ENCODE measurements at places on chromosomes 13 and 19.
A peak's percentile ranks its signal among the peaks of the same experiment; 100 is the strongest.

GRCh38 chr13:50322006-50322405, 306.8 kb downstream of the KCNRG start:
- DNase-seq = no peak

DNA sequence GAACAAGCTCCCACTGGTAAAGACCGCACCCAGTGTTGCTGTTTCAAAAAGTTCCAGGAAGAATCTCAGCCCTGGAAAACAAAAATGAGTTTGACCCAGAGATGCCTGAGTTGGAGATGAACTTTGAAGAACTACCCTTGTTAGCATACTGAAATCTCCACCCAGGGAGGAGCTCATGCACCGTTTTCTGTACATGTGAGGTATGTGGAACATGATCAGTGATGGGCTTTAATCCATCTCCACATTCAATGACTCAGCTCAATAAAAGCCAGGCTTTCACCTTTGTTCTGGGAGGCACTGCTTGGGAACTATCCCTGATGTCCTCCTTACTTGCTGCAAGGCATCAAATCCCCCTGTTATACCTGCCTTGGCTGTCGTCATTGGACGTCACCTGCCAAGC, 279.9 kb downstream of the UQCRFS1 start:
- no peak for DNase-seq

DNA sequence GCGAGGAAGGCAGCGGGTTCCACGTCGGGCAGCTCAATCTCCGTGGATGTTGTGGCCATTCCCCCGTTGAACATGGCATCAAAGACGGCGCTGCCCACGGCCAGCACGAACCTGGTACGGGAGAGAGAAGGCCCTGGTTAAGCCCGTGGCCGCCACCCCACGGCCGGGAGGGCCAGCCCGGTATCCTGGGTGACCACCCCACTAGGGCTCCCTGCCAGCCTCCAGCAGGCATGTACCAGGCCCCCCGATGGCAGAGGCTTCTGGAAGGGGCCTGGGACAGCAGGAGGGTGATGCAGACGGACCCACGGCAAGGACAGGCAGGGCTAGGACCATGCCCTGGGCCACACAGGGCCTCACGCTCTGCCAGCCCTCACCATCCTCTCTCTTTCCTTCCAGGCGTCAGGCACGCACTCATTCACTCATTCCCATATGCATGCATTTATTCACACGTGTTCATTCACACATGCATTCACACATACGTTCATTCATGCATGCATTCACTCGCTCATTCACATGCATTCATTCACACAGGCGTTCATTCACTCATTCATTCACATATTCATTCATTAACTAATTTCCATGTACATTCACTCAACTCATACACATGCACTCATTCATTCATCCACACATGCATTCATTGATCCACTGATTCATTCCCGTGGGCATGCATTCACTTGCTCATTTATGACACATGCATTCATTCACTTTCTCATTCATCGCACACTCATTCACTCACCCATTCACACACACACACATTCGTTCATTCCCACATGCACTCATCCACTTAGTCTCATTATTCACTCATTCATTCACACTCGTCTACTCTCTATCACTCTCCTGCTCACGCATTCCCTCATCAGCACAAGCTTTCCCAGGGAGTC, 17.9 kb downstream of the BTBD2 start:
- DNase-seq = no peak

DNA sequence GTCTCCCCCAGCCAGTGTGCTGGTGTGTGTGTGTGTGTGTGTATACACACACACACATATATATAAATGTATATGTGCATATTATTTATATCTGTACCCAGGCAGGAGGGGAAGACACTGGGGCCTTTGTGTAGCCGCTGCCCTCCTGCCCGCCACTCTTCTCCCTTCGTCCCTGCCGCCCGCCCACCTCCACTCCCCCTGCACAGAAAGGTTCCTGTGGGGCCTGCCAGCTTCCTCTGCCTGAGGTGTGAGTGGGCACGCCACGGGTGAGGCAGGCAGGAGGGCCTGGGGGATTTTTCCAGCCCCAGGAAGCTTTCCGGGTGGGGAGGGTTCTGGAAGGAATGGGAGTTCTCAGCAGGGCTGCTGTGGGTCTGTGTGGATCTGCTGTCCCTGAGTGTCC, 6.9 kb downstream of the IRF2BP1 start:
- DNase-seq = no peak

DNA sequence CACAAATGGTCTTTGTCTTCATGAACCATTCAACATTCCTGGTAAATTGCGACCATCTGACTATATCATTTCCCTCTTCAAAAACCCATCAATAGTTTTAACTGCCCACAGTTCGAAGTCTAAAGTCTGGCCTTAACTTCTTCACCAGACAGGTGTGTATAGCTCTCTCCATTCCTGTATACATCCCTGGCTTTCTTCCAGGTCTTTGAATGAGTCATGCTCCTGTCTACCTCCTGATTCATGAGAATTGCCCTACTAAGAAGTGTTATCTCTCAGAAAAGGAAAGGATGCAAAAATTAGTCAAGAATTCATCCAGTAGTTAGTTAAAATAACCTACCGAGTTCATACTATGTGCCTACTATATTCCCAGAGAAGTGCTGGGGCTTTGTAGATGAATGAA, 225.0 kb downstream of the TBC1D4 start:
- DNase-seq = no peak

- peak; percentile 82 for DNase-seq
Measured at GRCh38 chr19:42121656-42122069, 10.6 kb downstream of the POU2F2 start.

DNA sequence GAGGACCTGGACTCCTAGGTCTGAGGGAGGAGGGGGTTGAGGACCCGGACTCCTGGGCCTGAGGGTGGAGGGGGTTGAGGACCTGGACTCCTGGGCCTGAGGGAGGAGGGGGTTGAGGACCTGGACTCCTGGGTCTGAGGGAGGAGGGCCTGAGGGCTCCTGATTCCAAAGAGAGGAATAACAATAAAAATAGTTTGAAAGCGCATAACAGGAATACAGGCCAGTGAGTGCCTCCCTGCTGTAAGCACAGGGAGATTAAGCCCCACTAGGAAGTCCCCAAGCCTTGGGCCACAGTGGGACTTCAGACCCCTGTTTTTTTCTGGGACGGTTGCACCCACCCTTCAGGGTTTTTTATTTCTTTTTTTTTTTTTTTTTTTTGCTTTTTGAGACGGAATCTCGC, 1.2 kb upstream of the SBK2 start:
- no peak for DNase-seq

- peak; percentile 66 for DNase-seq
Measured at GRCh38 chr13:52159159-52159982, at the start of gene NEK3. Gene NEK3 (minus strand): TSS chr13:52159597. CDS start chr13:52156191, 3,406 bp downstream.

- no peak for DNase-seq
Measured at GRCh38 chr13:93975242-93975641, 504.2 kb downstream of the DCT start.

DNA sequence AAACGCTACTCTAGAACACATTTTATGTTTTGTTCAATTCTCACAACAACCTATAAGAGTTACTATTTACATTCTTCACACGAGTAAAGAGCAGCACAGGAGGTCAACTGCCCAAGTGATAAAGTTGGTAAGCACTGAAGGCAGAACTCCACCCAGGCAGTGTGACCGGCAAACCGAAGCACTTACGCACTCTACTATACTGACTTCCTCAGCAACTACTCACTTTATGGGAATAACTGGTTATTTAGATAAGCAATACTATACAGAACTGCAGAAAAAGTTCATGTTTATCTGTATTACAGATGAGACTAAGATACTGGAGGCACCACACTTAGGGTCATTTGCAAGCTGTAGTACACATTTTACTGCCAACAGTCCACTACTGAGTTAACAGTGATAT, 28.8 kb downstream of the FOXO1 start:
- no peak for DNase-seq

- no peak for DNase-seq
Measured at GRCh38 chr13:67148161-67148571, 82.0 kb downstream of the PCDH9 start.

- DNase-seq = no peak
Measured at GRCh38 chr19:39845172-39845571, 1.0 kb downstream of the FBL start.

GRCh38 chr13:110005563-110005962, 219.2 kb upstream of the IRS2 start:
- DNase-seq = no peak

DNA sequence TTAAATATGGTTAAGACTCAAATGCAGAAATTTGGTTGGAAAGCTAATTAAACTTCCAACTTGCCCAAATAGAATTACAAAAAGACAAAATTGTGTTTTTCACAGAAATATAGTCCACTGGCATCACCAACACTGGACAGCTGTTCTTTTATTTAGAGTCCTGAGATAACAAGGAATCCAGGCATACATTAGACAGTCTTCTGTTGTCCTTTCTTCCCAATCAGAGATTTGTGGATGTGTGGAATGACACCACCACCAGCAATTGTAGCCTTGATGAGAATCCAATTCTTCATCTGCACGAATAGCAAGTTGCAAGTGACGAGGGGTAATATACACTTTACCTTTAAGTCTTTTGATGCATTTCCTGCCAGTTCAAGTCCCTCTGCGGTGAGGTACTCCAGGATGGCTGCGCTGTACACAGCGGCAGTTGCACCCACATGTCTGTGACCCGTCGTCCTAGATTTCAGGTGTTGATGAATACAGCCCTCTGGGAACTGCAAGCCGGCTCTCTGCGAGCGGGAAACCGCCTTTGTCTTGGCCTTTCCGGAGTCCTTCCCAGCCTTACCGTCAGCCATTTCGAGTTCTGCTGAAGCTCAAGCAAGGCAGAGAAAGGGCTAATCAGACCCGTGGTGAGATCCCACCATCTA, 14.7 kb downstream of the UBAC2 start:
- peak; percentile 83 for DNase-seq

DNA sequence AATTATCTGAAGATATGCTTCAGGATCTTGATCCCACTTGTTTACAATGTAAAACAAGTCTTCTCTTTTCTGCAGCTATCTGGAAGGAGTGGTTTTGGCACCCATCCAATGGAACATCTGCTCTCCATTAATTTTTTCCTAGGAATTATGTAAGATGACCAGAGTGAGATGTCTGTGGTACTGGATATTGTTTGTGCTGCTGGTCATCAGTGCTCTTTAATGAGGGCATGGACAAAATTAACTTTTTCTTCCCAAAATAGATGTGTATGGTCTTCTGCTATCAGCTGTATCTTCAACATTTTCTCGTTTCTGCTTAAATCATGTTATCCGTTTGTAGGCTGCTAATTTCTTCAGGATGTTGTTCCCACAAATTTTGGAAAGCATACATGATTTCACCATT, 415.4 kb upstream of the KLHL1 start:
- no peak for DNase-seq

DNA sequence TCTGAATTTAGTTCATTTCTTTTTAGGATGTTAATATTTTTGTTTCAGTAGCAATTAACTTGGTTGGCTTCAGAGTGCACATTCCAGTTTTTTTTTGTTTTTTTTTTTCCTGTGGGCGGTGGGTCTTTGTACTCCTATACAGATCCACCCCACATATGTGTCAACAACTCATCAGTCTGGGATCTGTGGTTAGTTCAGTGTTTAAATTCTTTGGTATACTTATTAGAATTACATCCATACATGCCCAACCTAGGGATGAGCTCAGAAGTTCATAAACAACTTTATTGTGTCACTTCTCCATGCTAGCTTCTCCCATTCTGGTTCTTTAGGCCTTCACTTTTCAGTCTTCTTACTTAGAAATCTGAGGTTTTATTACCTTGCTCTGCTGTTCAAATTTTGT, 50.9 kb downstream of the PCCA start:
- no peak for DNase-seq

- no peak for DNase-seq
Measured at GRCh38 chr19:13861392-13861713, 15.6 kb upstream of the NANOS3 start.

DNA sequence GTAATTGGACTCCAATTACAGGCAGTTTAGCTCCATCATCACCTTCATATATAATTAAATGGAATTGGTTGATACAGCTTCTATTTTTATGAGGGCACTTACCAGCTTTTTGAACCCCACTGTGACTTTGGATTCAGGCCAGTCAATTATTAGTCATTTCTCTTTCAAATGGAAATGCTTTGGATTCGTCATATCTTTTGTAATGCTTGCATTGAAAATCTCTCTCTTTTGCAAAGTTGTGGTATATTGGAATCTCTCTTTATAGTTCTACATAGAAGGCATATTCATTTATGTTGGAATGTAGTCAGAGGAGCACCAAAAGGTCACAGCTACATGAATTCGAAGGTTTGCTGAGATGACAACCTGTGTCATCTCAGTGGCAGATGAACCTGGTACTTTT, 1074.3 kb upstream of the SLC10A2 start:
- no peak for DNase-seq

DNA sequence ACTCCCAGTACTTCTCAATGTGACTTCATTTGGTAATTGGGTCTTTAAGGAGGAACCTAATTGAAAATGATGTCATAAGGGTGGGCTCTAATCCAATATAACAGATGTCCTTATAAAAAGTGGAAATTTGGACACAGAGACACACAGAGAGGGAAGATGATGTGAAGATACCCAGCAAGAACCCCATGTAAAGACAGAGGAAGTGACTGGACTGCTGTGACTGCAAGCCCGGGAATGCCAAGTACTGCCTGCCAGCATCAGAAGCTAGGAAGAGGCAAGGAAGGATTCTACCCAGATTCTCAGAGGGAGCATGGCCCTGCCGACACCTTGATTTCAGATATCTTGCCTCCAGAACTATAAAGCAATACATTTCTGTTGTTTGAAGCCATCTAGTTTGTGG, 239.3 kb downstream of the KCTD12 start:
- DNase-seq = no peak

DNA sequence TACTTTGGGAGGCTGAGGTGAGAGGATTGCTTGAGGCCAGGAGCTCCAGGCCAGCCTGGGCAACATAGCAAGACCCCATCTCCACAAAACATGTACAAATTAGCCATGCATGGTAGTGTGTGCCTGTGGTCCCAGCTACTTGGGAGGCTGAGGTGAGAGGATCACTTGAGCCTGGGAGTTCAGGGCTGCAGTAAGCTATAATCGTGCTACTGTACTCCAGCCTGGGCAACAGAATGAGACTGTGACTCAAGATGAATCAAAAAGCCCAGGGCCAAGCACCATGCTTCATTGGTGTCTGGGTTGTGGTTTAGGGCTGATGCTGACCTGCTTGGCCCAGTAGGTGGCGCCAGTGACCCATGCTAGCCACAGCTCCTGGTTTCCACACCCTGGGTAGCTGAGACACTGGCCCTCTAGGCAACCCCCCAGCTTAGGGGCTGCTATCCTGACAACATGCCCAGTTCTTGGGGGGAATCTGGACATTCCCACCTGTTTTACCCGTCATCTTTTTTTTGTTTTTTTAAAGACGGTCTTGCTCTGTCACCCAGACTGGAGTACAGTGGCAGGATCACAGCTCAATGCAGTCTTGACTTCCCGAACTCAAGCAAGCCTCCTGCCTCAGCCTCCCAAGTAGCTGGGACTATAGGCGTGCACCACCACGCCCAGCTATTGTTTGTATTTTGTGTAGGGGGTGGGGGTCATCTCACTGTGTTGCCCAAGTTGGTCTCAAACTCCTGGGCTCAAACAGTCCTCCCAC, 5.5 kb downstream of the CCDC124 start:
- peak; percentile 88 for DNase-seq

- DNase-seq = peak; percentile 69
Measured at GRCh38 chr13:42272115-42272803, at the start of gene AKAP11. Gene AKAP11 (plus strand): TSS chr13:42272152. CDS start chr13:42286349, 14,197 bp downstream.

- DNase-seq = no peak
Measured at GRCh38 chr13:20332361-20333096, 100.4 kb upstream of the GJB6 start.
